ENCODE measurements at places on chromosomes 4 and X.
A peak's percentile ranks its signal among the peaks of the same experiment; 100 is the strongest.

DNA sequence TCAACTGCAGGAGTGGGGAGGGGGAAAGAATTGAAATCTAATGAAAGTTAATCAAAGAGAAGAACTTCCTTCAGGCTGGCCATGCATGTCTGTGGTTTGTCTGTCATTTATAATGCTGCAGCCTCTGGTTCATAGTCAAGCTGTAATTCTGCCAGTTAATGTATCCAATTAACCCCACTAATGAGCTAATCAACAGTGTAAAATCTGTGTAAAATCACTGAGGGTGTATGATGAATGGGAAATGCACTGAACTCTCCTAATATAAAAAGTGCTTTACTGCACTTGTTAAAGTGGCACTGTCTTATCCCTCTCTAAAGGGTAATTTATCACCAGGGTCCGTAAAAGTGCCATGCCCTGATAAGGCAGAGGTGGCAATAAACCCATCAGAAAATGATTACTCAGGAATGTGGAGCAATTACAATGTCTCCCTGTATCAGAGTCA is 798.1 kb downstream of the PDHA2 start:
- no peak for DNase-seq

DNA sequence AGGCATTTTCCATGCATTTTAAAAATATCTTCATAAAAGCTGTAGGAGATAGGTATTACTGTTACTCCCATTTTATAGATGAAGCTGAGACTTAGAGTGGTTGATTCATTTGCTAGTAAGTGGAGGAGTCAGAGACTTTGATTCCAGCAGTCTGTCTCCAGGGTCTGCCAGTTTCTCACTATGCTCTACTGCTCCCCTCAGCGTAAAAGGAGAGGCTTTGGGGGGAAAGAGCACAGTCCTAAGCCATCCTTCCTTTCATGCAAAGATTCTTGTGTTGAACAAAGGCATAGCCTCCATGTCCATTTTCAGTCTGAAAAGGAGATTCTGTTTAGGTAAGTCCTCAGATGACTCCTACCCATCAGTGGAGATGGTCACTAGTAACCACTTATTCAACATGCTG is 117.7 kb upstream of the TMEM150C start:
- DNase-seq = no peak

DNA sequence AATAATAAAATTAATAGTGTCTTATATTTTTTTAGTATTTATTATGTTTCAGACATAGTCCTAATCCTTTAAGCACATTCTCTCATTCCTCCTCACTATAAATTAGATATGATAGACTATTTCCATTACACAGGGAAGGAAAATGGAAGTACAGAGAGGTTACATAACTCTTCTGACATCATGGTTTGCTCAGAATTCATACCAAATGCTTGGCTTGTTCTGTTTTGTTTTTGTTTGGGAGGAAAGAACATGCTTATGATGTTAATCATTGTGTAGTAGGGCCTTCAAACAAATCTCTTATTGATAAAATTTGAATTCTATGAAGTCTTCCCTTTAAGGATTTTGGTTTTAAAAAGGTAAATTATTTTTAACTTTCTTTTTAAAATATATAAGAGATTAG is 59.5 kb downstream of the RXFP1 start:
- DNase-seq = no peak

- DNase-seq = peak; percentile 12
Measured at GRCh38 chr4:26248647-26249046, 72.2 kb upstream of the RBPJ start.

DNA sequence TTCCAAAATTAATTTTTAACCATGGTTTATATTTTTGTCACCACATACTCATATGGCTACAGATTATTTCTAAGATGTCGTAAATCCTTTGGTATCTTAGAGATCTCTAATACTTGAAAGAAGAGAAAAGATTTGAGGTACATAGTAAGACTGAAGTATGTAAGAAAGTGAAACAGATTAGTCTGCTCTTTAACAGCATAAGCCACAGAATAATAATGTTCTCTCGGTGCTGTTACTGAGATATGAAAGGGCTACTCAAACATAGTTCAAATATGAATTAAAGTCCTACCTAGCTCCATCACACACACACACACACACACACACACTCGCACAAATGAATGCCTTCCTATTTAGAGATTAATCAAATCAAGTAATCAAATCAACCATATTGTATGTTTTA is 274.1 kb upstream of the PCDH18 start:
- no peak for DNase-seq

DNA sequence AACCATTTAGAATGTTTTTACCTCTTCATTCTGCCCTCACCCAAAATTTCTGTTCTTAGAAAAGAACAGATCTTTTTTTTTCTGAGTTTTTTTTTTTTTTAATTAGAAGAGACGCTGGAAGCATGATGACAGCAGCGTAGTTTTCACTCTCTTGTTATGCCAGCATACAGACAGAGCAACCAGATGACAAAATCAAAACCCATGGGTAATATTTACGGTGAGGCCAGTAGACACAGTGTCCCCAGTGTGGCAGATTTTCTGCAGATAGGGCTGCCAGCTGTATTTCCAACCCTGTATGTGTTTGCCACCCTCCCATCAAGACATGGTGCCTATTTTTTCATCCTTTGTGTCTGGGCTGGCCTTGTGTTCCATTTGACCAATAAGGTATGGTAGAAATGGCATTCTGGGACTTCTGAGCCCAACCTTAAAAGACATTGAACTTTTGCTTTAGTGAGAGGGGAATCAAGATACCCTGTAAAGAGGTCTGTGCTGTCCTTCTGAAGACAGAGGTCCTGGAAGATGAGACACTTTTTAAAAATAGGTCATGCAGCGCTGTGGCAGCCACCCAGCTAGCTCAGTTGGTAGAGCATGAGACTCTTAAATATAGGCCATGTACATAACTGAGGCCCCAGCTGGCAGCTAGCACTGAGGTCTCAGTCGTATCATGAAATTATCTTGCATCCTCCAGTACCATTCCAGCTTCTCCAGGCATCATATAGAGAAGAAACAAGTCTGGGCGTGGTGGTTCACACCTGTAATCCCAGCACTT is 6.7 kb upstream of the ZNF41 start:
- no peak for DNase-seq

DNA sequence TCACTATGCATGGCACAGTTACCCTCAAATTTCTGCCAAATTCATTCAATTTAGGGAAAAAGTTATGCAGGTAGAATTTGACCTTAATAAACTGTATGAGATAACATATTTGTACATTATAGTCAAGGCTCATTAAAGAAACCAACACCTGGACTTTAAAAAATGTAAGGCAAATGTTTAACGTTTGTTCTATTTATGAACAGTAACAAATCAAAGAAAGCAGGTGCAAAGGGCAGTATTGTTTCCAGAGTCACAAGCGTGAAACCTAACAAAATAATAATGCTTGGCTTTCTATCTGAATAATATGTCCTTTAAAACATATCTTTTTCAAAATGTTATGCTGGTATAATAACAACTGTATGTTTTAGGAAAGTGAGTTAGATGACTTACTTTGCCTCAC is 41.2 kb downstream of the LIN54 start:
- DNase-seq = no peak

DNA sequence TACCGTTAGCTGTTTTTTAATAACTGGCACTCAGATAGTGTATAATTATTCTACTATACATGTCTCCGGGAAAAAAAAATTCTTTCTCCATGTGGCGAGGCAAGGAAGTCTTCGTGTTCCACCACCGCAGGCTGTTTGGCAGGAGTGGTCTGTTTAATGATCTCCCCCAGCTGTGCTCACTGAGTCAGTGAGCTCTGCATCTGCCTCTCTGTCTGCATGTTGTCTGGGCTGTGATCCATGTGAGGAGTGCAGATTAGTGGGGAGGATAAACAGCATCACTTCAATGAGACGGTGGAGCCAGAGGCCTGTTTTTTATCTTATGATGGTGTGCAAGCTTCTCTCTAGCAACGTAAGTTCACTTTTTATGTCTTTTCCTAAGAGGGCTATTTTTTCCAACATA is 69.8 kb downstream of the RPS3A start:
- no peak for DNase-seq

- DNase-seq = no peak
Measured at GRCh38 chr4:24328310-24328709, 256.0 kb downstream of the DHX15 start.

- no peak for DNase-seq
Measured at GRCh38 chr4:51831133-51831532, 11.8 kb upstream of the DCUN1D4 start.

- DNase-seq = no peak
Measured at GRCh38 chr4:130855533-130855932, 1759.6 kb downstream of the C4orf33 start.

- no peak for DNase-seq
Measured at GRCh38 chr4:159016593-159017024, 86.3 kb upstream of the RAPGEF2 start.

DNA sequence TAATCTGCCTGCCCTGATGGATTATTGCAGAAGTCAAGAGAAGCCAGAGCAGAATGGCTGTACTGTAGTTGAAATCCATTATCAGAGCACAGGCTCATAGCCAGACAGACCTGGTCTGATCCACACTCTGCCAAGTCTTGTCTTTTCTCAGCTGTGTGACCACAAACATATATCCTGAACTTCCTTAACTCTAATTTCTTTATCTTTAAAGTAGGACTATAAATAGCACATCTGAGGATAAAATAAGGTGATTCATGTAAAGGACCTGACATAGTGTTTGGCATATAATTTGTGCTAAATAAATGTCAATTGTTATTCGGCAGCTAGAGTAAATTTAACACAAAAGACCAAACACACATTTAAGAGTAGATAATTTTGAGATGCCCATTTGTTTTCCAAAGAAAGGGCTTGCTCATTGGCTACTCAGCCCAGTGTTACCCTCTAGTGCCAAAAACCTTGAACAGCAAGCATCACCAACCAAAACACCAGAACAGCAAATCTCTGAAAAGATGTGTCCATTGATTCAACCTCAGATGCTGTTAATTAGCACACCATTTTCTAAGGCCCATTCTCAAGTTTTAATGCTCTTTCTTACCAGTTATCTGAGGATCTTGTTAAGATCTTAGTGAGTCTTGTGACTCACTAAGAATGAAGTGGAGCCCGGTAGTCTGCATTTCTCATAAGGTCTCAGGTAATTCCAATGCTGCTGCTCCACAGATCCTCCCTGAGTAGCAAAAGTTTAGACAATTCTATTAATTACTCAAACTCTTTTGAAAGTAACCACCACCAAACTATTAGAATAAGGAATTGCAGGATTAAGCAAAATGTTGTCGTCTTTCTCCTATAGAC is 108.8 kb downstream of the HHIP start:
- no peak for DNase-seq

GRCh38 chrX:53251307-53251706 is 26.3 kb upstream of the KDM5C start:
- no peak for DNase-seq

GRCh38 chr4:81723019-81723884 is 251.5 kb upstream of the RASGEF1B start:
- DNase-seq = no peak

- DNase-seq = no peak
Measured at GRCh38 chrX:134981910-134982309, 8.9 kb upstream of the SMIM10 start.

DNA sequence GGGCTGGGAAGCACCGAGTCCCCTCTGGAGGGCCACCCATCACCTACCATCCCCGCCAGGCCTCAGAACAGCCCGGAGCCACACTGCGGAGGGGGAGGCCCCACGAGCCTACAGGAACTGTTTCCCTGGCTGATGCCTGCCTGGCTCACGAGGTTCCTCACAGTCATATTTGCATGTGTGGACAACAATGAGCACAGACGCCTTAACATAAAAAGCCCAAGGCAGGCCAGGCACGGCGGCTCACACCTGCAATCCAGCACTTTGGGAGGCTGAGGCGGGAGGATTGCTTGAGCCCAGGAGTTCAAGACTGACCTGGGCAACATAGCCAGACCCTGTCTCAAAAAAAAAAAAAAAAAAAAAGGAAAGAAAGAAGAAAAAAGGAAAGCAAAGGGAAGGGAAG is 125.9 kb downstream of the FAM53A start:
- no peak for DNase-seq

- DNase-seq = no peak
Measured at GRCh38 chr4:47484168-47484567, 907 bp upstream of the ATP10D start.

DNA sequence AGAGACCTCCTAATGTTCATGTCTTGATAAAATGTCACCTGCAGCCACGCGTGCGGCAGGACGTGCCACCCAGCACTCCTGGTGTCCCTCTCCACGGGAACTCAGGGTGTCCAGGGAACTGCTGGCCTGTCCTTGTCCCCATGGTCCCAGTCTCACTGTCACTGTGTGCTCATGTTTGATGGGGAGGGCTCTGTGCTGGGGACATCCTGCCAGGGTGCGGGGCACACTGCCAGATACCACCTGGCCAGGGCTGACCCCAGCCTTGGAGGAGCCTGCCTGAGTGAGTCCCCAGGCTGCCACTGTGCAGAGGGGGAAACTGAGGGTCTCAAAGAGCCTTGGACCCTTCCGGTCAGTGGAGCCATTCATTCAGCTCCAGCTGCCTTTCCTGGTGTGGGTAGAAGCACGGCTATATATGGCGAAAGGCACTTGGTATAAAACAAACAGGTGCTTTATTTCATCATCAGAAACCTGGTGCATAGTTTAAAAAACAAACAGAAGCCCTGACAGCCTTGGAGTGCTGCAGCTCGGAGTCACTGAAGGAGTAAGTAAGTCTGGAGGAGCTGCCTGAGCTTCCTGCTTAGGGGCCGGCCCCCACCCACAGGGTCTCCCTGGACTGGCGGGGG is 33.0 kb downstream of the NOP14 start:
- no peak for DNase-seq

GRCh38 chr4:866761-867390 is 40.9 kb upstream of the CPLX1 start:
- DNase-seq = no peak

GRCh38 chr4:129364747-129365452 is 268.9 kb downstream of the C4orf33 start:
- no peak for DNase-seq

- no peak for DNase-seq
Measured at GRCh38 chr4:15653864-15654592, 1.1 kb downstream of the FBXL5 start.

- DNase-seq = no peak
Measured at GRCh38 chr4:109764789-109765402, 35.0 kb upstream of the PLA2G12A start.

- DNase-seq = no peak
Measured at GRCh38 chr4:128513664-128514484, 226.3 kb upstream of the PGRMC2 start.

GRCh38 chr4:114264877-114265291 is 285.4 kb upstream of the ARSJ start:
- no peak for DNase-seq

- no peak for DNase-seq
Measured at GRCh38 chr4:47860305-47860704, 22.4 kb upstream of the CORIN start.

DNA sequence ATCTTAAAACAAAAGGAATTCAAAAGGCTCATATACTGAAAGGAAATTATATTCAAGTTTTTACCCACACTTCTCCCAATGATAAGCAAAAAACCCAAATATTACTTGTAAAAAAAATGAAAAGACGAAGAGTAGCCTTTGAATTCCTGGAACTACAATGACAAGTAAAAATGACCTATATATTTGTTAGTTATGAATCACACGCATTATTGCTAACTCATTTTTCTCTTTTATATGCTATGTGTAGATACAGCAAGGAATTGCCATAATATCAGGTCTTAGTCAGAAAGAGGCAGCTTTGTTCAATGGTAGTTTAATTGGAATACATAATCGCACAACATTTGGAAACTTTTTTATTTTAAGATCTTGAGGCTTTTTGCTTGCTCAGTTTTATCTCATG is 22.7 kb upstream of the ASB5 start:
- no peak for DNase-seq

- DNase-seq = no peak
Measured at GRCh38 chr4:83393908-83394307, 59.3 kb upstream of the HPSE start.

All from NCI-H2107 (cell line).